ENCODE measurements at places on chromosomes 16 and 17.
A peak's percentile ranks its signal among the peaks of the same experiment; 100 is the strongest.

DNA sequence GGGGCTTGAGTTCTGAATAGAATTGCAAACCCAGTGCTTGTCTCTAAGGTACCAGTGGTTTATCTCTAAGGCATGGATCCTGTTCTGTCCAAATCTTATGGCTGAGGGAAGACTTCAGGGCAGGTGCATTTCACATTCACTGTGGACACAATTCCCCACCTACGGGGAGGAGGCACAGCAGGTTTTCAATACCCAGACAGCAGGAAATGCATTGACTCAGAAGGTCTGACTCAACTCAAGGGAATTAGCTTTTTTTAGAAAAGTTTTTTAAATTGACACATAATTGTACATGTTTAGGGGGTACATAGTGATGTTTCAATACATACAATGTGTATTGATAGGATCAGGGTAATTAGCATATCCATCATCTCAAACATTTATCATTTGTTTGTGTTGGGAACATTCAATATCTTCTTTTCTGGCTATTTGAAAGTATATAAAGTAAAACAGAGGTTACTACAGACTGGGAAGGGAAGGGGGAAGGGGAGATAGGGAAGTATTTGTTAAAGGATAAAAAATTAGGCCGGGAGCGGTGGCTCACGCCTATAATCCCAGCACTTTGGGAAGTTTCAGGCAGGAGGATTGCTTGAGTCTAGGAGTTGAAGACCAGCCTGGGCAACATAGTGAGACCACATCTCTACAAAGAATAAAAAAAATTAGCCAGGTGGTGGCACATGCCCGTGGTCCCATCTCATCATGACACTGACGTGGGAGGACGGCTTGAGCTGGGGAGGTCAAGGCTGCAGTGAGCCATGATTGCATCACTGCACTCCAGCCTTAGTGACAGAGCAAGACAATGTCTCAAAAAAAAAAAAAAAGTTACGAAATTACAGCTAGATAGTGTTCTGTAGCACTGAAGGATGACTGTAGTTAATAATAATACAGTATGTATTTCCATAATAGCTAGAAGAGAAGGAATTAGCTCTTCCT lies 54.9 kb downstream of the RGS9 start:
- DNase-seq: no peak

DNA sequence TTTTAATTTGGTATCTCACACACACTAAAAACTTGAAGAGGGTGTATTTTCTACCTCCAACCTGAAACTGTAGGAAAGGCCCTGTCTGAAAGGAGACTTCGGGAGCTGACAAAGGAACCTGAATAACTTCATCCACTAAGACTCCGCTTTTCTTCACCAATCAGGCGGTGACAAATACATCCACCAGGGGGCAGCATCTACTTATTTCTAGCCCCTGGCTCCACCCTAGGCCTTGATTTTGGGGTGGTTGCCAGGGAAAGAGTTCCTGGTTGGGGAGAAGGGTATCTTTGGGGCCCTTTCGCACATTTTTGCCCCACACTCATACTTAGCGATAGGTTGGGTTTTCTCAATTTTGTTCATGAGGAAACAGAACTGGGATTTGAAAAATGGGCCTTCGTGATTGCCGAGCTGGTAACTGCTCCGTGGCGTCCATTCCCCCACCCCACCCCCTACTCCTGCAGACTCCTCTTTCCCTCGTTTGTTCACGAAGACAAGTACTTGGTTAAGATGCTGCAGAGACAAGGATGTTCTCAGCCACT lies 4.8 kb upstream of the ARL4D start:
- peak; percentile 50 for DNase-seq

- peak; percentile 80 for DNase-seq
Measured at GRCh38 chr17:61412143-61412859, 12.7 kb downstream of the TBX2 start.

GRCh38 chr17:14037453-14037852 lies 31.9 kb upstream of the COX10 start:
- no peak for DNase-seq

- DNase-seq: peak; percentile 86
Measured at GRCh38 chr17:72725433-72726068, 366.9 kb downstream of the SLC39A11 start.

Data from NCI-H510A treated with DMSO at 0.1 percent for 48 hours (cell line).